Hippocampal formation (tissue), 2 donors: ENCODE measurements at places on chromosomes 5 and 9.

DNA sequence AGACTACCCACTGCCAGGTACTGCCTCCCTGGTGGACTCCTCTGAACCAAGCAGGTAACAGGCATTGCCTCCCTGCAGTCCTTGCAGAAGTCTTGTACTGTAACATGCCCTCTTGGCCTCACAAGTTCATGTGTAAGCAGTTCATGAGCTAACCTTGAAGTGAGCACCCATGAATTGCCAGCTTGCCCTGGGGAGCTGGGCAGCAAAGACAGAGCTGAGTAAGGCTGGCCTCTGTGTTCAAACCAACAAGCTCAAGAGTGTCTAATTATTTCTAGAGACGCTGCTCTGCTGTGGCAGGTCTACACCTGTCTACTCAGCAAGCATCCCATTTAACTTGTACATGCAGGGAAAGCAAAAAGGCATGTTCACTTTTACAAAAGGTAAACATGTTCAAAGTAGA is 113.5 kb downstream of the FEM1C start:
- no peak for DNase-seq

- DNase-seq: no peak
Observed at GRCh38 chr5:132426525-132427138, 57.1 kb downstream of the SLC22A5 start.

DNA sequence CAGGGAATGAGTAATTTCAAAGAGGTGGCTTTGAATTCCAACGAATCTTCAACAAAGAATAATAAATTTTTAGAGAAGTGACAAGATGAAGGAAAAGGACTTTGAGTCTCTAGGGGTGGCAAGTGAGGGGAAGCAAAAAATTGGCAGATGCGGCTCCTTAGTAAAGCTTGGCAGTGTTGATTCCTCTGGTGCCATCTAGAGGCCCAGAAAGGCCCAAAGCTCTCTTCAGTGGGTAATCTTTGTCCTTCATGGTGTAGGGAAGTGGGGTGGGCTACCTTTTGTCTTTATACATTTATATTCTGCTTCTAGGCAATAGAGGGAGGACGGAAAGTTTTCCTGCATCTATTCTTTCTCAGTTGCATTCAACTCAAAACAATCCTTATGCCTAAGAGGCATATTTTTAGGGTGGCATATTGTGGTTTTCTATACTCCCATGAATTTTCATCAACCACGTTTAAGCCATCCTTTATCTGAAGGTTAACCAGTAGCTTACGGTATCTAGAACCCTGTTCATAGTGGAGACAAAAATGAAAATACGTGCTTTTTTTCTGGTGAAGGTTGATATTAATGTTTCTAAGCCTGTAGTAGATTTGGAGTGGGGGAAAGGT is 17.5 kb upstream of the ROPN1L start:
- peak; percentile 29 for DNase-seq

DNA sequence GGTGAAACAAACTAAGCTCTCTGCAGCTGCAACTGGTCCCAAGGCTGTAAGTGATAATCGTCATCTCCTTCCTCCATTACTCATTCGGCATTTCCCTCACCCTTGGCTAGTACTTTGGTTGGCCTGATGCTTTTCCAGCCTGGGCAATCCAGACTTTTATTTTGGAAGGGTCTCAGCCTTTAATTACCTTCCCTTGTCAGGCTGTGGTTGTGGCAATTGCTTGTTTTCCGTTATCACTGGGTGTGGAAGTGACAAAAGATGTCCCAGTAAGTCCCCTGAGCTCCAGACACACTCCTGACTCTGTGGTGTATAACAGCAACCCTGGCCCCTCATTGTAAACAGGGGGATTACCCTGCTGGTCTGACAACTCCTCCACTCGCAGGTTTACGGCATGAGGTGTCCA is 6.3 kb upstream of the FAF2 start:
- no peak for DNase-seq

GRCh38 chr5:126492939-126493338 is 69.7 kb downstream of the GRAMD2B start:
- DNase-seq: no peak

DNA sequence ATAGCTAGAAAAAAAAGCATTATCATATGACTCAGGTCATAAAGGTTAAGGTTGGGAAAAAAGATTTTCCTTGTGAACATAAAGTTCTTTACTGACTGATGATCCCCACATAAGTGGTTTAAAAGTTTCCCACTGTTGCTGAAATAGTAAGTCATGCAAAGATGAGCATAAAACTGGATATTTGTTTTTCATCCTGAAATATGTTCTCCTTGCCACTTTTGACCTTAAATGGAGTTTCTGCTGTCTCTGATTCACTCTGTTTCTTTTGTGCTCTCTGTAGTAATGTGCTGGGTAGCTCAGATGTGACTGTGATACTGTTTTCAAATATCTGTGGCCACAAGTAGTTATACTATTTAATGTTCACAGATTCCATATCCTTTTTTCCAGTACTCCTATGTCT is 162.5 kb upstream of the GAS1 start:
- DNase-seq: no peak

- no peak for DNase-seq
Observed at GRCh38 chr9:108316066-108316465, 539.7 kb downstream of the ACTL7B start.

DNA sequence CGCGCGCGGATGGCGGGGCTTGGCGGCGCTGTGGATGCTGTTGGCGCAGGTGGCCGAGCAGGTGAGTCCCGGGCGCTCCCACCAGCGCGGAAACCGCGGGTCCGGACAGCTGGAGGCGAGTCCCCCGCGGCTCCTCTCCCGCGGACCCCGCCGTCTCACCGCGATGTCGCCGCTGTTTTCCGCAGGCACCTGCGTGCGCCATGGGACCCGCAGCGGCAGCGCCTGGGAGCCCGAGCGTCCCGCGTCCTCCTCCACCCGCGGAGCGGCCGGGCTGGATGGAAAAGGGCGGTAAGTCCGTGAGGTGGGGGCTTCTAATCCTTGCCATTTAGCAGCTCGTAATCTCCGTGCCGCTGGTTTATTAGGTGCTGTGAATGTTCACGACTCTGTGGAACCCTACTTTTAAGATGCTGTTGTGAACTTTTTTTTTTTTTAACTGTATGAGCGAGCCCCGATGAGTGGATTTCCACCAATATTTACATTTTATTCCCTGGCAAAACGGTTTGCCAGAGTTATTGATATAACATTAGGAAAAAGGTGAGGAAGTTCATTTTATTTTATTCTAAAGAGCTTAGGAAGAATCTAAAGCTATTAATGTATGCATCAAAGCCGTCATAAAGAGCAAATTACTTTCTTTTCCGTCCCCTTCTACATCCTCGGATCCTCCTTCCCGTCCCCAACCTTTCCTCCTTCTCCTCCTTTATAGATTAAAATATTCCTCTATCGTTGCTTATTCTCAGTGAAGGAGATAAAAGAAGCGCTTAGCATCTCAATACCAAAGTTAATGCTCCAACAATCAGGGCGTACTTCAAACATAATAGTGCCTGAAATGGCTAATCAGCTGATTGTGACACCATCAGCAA is 579 bp downstream of the ADAMTS16 start:
- no peak for DNase-seq

GRCh38 chr5:54115735-54116403 is 194.5 kb downstream of the ARL15 start:
- no peak for DNase-seq

DNA sequence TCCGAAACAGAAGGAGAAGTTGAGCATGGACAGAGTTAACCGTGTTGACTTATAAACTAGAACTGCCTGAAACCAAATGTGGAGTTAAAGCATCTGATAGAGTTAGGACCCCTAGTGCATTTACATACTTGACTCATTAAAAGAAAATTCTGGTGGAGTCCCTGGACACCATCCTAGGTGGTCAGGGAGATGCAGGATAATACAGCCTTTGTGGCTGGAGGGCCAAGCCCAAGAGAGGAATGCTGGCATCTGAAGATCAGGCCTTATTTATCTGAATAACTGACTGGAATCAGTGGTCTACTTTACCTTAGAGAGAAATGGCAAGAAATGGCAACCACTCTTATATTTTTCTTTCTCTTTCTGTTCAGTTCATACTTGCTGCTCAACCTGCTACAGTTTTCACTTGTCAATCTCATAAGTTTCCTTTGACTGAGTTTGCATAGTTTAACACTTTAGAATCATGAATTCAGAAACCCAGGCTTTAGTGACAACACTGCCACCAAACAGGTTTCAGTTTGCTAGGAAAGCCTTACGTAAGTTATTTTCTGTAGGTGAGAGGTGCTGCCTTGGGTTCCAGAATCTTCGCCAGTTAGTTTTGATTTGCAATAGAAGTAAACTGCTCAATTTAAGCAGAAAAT is 10.2 kb downstream of the CMYA5 start:
- no peak for DNase-seq

- peak; percentile 66 for DNase-seq
Observed at GRCh38 chr9:81848472-81848871, 79.8 kb upstream of the SPATA31D4 start.

DNA sequence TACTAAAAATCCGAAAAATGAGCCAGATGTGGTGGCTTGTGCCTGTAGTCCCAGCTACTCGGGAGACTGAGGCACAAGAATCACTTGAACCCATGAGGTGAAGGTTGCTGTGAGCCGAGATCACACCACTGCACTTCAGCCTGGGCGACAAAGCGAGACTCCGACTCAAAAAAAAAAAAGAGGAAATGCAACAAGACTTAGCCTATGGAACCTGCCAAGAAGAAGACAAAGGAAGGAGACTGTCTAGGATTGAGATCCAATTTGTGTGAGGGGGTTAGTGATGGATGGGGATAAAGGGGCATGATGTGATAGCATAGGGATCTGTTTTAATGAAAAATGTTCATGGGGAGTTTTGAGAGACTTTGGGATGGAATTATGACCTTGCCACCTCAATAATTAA is 72.9 kb downstream of the RAB24 start:
- DNase-seq: no peak

GRCh38 chr5:8981016-8981415 is 564.9 kb downstream of the SEMA5A start:
- DNase-seq: no peak

- DNase-seq: no peak
Observed at GRCh38 chr9:75461183-75461582, 372.9 kb downstream of the OSTF1 start.

GRCh38 chr5:126594748-126595485 is at the start of gene ALDH7A1:
Gene ALDH7A1, minus strand, starts transcription at chr5:126595219. Its CDS starts 21 bp downstream, at chr5:126595198.
- DNase-seq: peak; percentile 88

- no peak for DNase-seq
Observed at GRCh38 chr5:144800169-144800568, 629.5 kb downstream of the KCTD16 start.

- DNase-seq: no peak
Observed at GRCh38 chr5:141369994-141370848, at the start of gene PCDHGB3. Gene PCDHGB3, plus strand, starts transcription at chr5:141370242. Its CDS starts 153 bp downstream, at chr5:141370395.

- no peak for DNase-seq
Observed at GRCh38 chr9:108125625-108126024, 636.1 kb upstream of the KLF4 start.

- DNase-seq: no peak
Observed at GRCh38 chr9:77752554-77752953, 104.4 kb upstream of the GNA14 start.

GRCh38 chr5:112289465-112289864 is 129.6 kb downstream of the EPB41L4A start:
- DNase-seq: no peak

DNA sequence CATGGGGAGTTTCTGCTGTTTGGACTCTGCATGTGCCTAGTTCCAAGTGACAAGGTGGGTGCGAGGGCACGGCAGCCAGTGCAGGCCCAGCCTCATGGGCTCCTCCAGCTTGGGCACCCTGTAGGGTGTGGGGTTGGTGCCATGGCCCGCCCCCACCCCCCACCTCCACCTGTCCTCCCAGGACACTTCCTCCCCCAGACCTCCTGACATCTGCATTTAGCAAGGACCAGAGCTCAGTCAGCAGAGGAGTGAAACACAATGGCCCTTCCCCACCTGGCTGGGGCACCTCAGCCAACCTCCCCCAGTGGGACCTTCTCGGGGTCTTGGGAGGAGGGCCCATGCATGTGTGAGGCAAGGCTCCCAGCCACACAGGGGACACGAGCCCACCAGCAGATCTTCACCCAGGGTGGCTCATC is 1.9 kb upstream of the NKD2 start:
- DNase-seq: no peak

DNA sequence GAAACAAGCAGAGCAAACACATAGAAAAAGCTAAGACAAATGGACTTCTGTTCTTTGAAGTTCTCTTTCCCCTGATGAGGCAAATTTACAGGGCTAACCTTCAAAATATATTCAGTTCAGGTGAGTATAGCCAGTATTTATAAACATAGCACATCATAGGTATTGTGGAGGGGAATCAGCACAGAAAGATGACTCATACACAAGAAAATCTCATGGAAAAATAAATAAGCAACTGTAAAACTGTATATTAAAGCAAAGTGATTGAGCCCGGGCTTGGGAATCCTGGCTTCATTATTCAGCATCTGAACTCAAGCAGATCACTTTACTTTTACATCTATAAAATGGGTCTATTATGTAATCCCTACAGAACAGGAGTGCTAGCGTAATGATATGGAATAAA is 173.5 kb upstream of the PAPPA start:
- no peak for DNase-seq

- no peak for DNase-seq
Observed at GRCh38 chr5:68195137-68195536, 20.4 kb upstream of the PIK3R1 start.

DNA sequence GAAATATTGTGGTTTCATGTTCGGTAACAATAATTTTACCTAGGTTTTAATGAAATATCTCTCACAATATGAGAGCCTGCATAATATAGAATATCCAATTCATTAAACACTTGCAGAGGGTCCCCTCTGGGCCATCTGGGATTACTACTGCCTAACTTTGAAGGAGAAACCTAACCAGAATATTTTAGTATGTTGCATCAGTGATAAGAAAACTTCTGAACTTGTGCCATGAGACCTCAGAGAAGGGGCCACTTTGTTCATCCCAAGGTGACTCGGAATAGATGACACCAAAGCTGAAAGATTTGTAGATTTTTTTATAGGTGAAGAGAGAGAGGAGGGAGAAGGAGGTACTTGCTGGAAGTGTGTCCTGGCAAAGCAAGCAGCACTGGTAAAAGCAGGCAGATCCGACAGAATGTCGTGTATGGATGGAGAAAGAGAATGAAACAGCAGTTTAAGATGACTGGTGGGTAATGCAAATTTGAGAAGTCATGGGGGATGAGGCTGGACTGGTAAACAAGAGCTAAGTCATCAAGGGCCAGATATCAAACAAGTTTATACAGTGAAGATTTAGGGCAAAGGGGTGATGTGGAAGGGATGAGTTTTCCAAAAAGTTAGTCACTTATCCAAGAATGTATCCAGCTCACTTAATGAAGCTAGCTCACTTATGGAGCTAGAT is 372.3 kb downstream of the ADGRV1 start:
- DNase-seq: no peak

DNA sequence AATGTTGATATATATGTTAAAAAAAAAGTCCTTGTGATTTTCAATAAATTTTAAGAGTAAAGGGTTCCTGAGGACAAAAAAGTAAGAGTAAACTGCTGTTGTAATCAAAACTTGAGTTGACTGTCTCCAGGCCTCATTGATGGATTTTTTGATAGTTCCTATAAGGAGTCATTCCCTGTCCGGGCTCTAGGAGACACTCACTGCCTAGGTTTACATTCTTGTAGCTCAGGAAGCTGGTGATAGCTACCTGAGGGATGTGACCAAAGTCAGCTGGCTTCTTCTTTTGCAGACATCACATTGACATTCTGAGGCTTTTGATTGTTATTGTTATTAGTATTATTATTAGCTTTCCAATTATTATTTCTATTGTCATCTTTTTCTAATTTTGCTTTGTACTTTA is 116.5 kb upstream of the FBXL7 start:
- peak; percentile 6 for DNase-seq

- no peak for DNase-seq
Observed at GRCh38 chr5:56405116-56405908, 172.2 kb upstream of the ANKRD55 start.

- no peak for DNase-seq
Observed at GRCh38 chr5:74717596-74717995, 32.6 kb downstream of the HEXB start.

- DNase-seq: no peak
Observed at GRCh38 chr9:132324425-132324824, 30.4 kb downstream of the SETX start.
